A172 (cell line): ENCODE measurements at places on chromosomes 6 and 20.

DNA sequence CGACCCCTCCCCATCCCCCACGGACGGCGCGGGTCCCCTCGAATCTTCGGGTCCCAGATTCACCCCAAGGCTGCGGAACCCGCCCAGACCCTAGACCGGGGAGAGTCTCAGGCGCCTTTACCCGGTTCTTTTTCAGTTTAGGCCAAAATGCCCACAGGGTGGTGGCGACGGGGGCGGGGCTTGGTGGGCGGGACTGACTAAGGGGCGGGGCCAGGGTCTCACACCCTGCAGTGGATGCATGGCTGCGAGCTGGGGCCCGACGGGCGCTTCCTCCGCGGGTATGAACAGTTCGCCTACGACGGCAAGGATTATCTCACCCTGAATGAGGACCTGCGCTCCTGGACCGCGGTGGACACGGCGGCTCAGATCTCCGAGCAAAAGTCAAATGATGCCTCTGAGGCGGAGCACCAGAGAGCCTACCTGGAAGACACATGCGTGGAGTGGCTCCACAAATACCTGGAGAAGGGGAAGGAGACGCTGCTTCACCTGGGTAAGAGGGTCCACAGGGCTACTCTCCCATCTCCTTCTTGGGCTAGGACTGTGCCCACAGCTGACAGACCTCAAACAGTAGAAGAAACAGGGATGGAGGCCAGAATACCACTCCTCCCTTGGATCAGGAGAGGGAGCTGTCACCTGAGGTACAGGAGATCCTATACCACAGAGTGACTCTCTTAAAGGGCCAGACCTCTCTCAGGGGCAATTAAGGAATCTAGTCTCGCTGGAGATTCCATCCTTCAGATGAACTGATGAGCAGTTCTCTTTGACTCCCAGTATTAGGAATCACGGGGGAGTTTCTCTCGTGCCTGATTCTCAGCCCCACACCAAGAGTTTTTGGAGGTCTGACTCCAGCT lies 942 bp downstream of the HLA-E start:
- DNase-seq: peak; percentile 41

DNA sequence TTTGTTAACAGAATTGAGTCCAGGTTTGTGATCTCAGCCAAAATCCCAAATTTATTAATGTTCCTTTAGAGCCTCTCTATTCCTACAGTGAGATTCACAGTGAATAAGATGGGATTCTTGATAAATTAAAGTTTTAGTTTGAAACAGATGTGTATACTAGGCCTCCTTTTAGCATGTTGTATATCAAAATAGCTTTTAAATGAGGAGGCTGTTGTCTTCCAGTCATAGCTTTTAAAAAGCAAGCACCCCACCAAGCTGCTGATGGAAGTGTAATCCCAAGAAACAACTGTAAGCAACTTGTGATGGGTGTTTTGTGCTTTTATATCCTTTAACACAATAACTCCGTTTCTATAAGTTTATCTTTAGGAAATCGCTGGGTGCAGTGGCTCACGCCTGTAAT lies 7.0 kb downstream of the GTF2H5 start:
- DNase-seq: no peak

DNA sequence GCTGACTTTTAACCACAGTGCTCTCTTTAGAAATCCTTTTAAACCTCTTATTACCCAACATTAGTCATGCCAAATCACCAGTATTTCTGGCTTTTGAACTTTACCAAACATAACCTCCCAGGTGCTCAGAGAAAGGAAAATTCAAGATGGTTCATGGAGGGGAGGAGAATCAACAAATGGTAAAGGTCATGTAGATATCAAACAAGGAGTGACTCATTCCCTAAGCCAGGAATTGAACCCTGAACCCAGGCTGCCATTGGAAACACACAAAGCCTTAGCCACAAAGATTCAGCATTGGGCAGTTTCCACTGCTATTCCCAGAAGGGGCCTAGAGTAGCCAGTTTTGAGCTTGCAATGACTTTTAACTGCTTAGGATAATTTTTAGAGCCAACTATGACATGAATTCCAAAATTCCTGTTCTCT lies 21.6 kb upstream of the ENTPD6 start:
- DNase-seq: no peak

GRCh38 chr20:51969191-51969590 lies 166.9 kb upstream of the SALL4 start:
- no peak for DNase-seq

GRCh38 chr6:111361648-111362047 lies 121.4 kb downstream of the REV3L start:
- DNase-seq: peak; percentile 33

GRCh38 chr20:3783068-3783489 lies 1.8 kb upstream of the SPEF1 start:
- DNase-seq: no peak

DNA sequence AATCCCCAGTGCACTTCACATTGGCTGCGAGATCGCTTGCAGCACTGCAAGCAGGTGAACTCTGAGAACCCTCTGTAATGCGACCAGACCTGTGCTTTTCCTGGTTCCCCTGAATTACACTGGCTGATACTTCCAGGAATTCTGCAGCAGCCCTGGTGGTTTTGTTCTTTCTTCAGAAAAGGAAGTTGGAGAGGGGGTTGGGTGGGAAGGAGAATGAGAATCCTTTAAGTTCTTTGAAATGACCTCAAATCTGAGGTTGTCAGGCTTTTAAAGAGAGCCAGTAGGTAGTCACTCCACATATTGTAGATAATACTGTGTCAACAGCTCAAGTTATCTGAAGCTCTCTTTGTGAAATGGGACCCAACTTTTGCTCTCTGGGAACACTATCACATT lies 62.4 kb downstream of the GCNT2 start:
- DNase-seq: no peak

GRCh38 chr6:138541823-138542481 lies 42.7 kb upstream of the NHSL1 start:
- peak; percentile 19 for DNase-seq

GRCh38 chr6:142698751-142699150 lies 246.2 kb downstream of the HIVEP2 start:
- no peak for DNase-seq

DNA sequence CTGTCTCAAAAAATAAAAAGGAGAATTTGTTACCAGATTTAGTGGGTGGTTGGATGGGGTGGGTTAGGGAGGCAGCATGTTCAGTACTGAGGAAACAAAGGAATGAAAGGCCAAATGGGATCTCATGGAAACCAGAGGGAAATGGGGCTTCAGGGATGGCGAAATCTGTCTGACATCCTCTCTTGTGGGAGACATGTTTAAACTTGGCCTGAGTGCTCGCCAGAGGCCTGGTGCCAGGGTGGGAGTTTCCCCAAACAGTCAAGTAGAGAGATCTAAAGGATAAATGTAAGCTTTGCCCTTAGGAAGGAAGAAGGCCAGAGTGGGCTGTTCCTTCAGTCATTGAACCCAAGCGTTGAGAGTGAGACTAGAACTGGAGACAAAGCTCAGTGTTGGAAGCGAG lies 61.9 kb upstream of the AKIRIN2 start:
- no peak for DNase-seq
